Mucosa of descending colon (tissue), 3 donors: ENCODE measurements at places on chromosomes 13 and 19.
A peak's percentile ranks its signal among the peaks of the same experiment; 100 is the strongest.

GRCh38 chr19:19964416-19964815 is 63.7 kb downstream of the ZNF93 start:
- DNase-seq: no peak

- peak; percentile 100 for DNase-seq
Observed at GRCh38 chr19:14529254-14530004, at the start of gene TECR. TECR (plus strand) TSS chr19:14529594; CDS start chr19:14529697, 103 bp downstream.

- no peak for DNase-seq
Observed at GRCh38 chr13:113357529-113357928, 6.4 kb downstream of the GRTP1 start.

- DNase-seq: no peak
Observed at GRCh38 chr19:52034051-52034728, 6.0 kb upstream of the ZNF614 start.

DNA sequence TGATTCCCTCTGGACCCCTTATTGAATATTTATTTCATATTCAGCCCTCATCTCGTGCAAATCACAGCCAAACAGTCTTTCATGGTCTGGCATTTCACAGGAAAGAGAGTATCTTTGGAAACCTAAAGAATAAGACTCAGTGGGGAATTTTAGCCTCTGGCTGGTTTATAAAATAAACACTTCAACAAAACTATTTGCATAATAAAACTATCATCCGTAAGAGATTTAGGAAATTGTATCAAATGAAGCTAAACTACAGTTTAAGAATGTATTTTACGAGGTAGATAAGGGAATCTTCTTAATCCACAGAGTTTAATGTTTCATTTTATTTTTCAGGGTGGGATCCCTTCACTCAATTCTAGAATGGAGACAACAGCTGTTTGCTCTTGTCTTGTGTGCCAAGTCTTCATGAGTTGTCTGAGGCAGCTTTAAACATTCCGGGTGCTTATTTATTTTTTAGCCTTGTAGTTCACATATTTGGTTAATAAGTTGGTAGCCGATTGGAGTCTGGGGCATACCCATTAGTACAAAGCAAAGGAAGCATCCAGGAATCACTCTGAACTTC is 634.4 kb upstream of the KLF12 start:
- DNase-seq: no peak

- DNase-seq: no peak
Observed at GRCh38 chr19:51750400-51751094, 1.1 kb downstream of the FPR1 start.

GRCh38 chr19:33705860-33706259 is 84.1 kb downstream of the CHST8 start:
- no peak for DNase-seq

DNA sequence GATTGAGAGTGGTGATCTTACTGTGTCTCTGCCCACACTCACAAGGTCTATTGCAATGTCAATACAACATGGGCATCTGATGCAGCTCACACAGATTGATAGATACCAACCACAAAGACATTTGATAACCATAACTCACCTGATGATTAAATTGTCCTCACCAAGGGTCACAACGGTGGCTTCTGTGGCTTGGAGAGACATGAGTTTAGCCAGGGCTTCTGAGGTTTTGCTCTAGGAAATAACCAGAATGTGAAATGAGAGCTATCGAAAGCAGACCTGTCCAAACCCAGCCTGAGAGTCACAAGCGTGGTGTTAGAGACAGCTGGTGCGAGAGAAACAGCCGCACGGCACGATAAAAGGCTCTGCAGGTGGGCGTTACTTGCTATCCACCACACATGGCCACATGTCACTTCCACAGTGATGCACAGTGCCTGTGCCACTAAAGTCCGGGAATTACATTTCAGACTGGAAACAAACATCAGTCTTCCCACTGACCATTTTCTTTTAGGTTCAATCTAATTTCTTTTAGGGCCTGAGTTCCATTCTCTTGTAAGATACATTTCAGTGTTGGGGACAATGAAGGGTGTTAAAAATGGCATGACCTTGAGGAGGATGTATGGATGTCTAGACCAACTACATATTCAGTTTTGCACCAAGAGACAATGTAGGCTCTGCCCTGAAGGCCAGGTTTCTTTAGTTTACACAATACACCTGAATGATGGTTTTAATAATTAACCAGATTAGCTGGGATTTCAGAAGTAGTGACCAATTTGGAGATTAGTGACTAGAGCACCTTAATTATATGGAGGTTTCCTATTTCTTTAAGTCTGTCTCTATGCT is 53.7 kb downstream of the ATP7B start:
- DNase-seq: peak; percentile 24

- no peak for DNase-seq
Observed at GRCh38 chr19:56699552-56699951, 28.0 kb upstream of the ZNF835 start.

DNA sequence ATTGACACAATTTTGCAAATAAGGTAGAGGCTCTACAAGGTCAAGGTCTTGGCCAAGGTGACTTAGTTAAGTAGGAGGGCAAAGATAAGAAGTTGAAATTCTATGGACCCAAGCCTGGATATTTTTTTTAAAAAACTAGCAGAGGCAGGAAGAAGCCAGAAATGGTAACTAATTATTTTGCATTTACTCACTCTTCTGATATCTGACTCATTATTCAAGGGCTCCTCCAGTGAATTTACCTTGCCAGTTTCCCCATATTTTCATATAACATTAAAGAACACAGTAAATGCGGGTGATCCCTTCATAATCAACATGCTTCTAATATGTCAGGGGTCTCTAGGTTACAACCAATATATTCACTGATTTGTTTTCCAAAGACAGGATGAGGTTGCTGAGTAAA is 246.1 kb downstream of the LMO7 start:
- DNase-seq: no peak

GRCh38 chr13:108572782-108573211 is 56.6 kb upstream of the MYO16 start:
- no peak for DNase-seq

- no peak for DNase-seq
Observed at GRCh38 chr13:41981951-41982715, 21.2 kb upstream of the VWA8 start.

- peak; percentile 45 for DNase-seq
Observed at GRCh38 chr19:6276447-6276846, 3.3 kb downstream of the MLLT1 start.

DNA sequence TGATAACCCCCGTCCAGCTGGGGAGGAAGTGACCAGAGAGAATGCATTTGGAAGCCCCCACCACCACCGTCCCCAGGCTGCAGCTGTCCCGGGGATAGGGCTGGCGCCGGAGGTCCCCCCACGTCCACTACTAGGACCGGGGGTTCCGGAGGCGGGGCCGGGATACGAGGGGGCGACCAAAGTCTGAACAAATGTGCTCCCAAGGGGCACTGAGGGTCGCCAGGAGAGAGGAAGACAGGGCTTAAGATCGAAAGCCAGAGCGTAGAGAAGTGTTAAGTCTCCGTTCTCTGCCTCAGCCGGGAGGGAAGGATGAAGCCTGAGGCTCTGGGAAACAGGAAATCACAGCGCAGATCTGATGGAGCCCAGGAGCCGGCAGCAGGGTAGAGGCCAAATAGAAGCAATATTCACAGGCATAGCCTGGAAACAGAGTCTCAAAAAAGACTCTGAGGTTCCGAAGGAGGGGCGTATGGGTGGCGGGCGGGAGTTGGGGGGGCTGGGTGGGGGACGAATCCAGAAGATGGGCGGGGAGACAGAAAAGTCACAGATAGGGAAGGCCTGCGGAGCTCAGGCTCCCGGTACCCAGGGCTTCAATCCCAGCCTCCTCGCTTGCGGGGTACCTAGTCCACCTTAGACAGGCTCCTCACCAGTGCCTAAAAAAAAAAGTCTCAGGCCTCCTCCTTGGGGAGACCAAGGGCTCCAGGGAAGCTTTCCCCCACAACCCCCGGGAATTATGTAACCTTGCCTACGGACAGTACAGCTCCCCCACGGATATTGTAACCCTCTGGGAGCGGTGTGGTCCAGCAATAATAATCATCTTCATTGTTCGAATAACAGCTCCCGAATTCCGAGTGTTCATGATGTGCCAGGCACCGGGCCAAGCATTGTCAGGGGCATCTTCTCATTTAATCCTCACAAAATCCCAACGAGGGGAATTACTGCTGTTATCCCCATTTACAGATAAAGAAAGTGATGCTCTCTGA is 1.1 kb upstream of the ERF start:
- DNase-seq: peak; percentile 49

GRCh38 chr19:29001141-29001581 is 211.8 kb downstream of the UQCRFS1 start:
- no peak for DNase-seq
